Body of pancreas (tissue), 4 donors: ENCODE measurements at places on chromosomes 4 and X. TPM values are rescaled to one million over a fixed set of nuclear protein-coding genes. Genes with fewer than 3 reads are reported as not detected.

GRCh38 chr4:121266982-121267381, 102.9 kb upstream of the TNIP3 start:
- no peak for DNase-seq

DNA sequence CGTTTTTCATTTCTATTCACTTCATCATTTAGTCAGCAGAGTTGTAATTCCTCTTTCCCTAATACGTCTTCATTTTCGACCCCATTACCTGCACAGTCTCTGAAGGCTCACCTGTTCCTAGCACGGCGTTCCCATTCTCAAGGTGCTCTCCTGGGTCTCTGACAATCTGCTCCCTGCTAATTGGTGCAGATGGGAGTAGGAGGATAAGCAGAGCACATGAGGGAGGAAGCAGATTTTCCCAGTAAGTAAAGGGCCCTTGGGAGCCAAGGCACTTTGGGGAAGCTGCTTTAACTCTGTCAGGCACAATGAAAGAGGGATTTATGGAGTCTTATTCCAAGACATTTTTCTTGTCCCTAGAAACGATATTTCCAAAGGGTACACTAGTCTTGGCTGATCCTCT, 466.4 kb downstream of the STIM2 start:
- no peak for DNase-seq

GRCh38 chrX:101416691-101417090, 8.7 kb downstream of the HNRNPH2 start:
- no peak for DNase-seq

DNA sequence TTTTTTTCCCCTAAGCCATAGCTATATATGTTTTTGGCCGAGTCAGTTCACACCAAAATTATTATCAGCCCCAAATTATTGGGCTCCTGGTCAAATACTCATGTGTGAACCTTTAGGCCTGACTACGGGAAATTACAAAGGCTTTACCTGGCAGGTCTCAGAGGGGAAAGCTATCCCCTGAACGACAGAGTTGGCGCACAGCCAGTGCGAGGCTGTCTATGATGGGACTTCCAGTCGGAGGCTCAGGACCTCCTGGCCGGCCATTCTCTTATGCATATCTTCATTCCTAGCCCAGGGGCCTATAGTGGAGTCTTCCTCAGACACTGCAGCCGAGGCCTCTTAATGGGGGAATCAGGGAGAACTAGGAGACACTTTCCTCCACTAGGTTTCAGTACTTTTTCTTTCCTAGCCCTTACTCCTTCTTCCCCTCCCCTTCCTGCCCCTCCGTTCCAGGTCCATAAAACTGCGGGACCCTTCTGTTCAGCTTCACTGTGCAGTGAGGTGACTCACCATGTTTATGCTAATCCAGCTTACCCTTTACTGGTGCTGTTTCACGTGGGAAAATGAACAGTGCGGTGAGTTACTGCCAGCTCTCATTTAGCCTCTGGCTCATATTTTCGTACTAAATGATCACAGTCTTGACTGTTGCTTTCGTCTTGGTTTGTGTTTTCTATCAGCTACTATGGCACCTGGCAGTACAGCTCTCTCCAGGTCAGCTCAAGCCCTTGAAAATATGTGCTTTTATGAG, 533.9 kb downstream of the FSTL5 start:
- DNase-seq: no peak

The MTTP gene
- total RNA-seq: not detected

DNA sequence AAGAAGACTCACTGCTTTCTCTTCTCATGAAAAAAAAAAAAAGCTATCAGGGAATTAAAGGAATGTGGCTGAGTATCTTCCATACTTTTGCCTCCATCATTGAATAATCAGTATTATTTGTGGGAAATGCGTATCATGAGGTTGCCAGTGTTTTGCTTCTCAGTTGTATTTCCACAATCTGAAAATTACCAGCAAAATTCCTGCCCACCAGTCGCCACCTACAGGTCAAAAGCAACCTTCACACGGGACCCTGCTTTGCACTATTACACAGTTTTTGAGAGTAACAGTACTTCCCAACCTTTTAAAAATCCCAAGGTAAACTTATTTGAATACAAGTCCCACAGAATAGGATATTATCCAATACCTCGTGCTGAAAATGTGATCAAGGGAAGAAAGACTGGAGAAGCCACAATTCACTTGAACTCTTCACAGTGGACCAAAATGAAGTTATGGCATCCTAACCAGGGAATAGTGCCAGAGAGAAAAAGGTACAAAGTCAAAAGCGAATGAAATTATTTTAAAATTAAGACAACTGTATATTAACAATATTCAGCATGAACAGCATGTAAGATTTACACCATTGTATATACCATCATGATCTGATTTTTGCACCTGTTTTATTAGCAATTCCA, 30.4 kb downstream of the PGRMC1 start:
- peak; percentile 11 for DNase-seq

GRCh38 chr4:151729731-151730559, 30.9 kb downstream of the GATB start:
- DNase-seq: no peak

- no peak for DNase-seq
Measured at GRCh38 chr4:98601708-98602107, 56.7 kb downstream of the TSPAN5 start.

The RRH gene
- total RNA-seq: not detected

DNA sequence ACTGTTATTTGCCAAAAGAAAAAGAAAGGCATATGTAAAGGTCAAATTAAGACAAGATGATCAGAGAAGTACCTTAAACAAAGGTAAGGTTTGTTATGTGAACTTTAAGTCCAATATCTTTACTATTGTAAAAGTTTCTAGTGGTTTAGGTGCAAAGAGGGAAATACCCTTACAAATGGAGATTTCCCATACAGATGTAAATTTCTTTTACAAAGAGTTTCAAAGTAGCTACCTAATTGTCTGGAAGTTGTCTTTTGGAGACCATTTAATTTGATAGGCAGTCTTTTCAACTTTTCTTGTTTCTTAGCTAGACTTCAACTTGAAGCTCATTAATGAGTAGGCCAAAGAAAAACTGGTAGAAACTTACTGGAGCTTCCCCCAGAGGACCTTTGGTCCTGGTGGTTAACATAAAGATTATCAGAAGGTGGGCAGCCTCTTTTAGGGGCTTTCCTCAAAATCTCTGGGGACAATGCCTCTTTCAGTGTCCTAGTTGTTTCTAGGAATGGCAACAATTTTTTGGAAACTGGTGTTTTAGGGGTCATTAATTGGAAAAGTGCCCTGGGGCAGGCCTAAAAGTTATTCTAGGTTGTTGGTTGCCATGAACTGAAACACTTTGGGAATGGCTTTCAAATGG, 297.3 kb downstream of the GUCY2F start:
- no peak for DNase-seq

DNA sequence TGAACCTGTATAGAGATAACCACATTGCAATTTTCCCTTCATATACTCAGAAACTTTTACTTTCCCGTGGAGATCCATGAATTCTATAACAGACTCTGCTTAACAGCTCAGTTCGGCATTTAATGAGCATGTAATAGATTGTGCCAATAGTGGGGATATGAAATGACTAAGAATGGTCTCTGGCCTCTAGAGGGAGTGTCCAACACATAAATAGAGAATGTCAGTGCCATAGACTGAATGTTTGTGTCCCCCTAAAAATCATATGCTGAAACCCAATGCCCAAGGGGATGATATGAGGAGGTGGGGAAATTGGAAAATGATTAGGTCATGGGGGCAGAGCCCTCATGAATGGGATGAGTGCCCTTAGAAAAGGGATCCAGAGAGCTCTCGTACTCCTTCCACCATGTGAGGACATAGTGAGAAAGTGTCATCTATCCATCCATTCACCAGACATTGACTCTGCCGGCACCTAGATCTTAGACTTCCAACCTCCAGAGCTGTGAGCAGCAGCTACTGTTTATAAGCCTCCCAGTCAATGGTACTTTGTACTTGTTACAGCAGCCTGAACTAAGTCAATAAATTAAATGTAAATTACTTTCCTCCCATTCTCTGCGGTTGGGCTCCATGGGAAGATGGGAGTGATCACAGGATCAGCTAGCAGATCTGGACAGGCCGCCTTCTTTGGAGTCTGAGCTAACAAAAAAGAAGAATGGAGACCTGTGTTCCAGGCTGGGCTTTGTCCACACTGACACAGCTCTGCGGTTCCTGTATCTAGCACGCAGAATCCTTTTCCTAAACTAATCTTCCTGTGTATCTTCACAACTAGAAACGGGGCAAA, 28.1 kb upstream of the HPSE start:
- DNase-seq: no peak

DNA sequence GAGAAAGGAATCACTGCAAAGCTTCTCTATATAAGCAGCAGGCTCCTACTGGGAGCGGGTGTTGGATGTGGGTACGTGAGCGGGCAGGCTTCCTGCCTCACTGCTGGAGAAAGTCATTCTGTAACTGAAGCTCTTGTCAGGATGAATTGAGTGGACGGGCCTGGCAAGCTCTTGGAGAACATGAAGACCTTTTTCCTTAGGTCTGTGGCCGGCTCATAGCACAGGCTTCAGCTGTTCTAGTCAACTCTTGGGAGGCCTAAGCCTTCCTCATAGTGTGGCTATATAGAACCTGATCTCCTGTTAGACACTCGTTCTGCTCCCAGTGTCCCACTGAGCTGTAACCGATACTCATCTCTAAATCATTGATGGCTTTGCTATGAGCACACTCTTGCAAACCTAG, 108.2 kb upstream of the GPC4 start:
- DNase-seq: no peak

GRCh38 chr4:111773858-111774257, 371.4 kb upstream of the FAM241A start:
- DNase-seq: no peak

The SPANXC gene
- total RNA-seq: not detected

GRCh38 chr4:41514766-41515481, 23.0 kb upstream of the LIMCH1 start:
- DNase-seq: no peak

- DNase-seq: no peak
Measured at GRCh38 chr4:21628916-21629610, 319.5 kb downstream of the KCNIP4 start.

The SLC10A6 gene
- 2.3 TPM for total RNA-seq

DNA sequence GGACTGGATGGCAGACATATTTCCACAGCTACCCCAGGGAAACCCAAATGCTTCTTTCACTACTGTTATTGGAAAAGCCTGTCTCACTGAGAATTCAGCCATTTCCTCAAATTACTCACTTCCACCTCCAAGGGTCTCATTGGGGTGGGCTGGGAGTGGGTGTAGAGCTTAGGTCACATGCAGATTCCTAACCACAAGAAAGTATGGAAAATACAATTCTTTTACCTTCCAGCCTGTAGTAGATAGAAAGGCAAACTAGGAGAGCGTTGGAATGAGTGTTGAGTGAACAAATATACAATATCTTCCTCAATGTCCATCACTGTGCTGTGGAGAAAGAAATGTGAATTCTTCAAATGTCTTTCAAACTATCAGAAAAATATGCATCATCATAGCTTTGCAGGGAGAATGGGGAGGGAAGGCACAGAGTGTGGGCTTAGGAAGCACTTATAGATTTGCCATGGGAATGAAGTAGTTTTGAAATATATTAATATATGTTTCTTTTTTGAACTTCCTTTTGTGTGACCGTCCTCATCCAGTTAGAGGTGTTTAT, 245.3 kb upstream of the JADE1 start:
- DNase-seq: no peak

DNA sequence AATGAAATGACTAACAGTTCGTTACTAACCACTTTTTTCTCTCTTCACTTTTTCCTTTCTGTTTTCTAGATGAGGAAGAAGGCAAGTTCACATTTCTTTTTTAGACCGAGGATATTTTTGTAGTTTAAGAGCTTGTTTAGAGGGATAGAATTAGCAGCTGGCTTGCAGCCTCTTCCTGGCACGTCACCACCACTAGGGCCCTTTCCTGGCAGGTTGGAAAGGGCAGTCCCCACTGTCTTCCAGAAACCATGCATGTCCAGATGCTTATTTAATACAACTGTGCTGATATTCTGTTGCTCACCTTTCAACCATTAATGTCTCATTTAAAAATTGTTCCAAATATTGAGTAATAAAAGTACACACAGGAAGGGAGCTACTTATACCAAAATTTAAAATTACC, 209.5 kb upstream of the PACRGL start:
- no peak for DNase-seq

The TBX22 gene
- total RNA-seq: not detected

The SUPT20HL2 gene
- total RNA-seq: not detected

The ARR3 gene
- not detected for total RNA-seq

The SPOCK3 gene
- total RNA-seq: not detected

DNA sequence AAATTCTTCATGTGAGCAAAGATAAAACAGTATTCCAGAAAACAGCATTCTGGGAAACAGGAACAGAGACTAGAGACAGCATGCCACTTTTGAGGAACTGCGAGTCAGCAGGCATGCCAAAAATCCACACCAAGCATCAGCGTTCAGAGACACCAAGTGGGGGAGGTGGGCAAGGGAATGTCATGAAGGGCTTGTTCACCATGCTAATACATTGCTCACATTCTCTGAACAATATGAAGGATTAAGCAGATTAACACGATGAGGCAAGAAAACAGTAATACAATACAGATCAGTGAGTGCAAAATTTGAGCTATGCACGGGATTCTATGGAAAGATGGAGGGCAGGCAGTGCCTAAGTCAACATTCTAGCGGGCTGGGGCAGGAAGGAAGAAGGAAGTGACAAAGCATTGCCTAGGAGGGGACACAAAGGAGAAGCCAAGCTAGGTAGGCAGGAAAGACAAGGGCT, 278.3 kb downstream of the FBXW7 start:
- no peak for DNase-seq

DNA sequence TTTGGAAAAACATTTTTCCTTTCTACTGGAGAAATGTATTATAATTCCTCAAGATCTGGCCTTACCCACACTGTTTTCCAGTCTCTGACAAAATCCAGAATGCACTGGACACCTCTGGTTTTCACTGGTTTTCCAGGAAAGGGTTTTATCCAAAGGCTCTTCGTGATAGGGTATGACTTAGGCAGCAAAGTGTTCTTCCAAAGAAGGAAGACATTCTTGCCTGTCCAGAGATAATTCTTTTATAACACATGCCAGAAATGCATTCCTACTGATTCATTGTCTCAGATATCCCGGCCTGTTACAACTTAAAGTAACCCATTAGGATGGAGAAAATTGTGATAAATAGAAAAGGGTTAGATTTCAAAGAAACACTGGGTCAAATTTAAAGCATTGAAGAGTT, 2343.1 kb downstream of the PCDH7 start:
- DNase-seq: no peak

DNA sequence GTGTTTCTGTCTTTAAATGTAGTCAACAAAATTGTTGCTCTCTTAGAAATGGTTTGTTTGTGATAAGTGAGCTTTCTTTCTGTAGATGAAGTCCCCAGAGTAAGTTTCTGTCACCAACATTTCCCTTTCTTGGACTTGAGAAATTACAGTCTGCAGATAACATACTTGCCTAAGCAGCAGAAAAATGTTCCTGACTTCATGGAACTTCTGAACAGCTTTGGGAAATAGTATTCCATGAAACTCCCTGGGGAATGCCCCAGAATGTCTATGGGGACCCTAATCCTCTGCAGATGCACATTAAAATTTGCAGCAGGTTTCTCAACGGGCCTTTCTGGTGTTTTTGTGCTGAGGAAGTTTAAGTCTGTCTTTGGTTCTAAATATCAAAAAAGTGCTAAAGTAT, 38.6 kb upstream of the NEIL3 start:
- DNase-seq: no peak

The PSAPL1 gene
- total RNA-seq: 0.52 TPM
